ENCODE measurements at places on chromosomes 12 and 14. TPM values are rescaled to one million over a fixed set of nuclear protein-coding genes. Genes with fewer than 3 reads are reported as not detected.

DNA sequence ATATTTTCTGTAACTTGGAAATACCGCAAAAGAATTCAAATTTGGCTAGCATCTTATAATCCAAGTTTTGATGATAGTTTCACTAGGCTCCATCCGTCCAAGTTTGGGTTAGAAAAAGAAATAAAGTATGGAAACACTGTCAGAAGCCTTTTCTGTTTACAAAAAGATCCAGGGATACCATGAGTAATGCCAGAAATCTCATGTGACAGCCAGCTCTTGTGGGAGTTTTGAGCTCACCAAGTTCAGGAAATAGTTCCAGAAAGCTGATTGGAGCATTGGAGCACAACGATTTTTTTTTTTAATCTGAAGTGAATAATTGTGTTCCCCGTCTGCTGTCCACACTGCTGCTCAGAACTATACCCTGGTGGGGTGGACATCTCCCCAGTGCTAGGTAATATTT is 229.7 kb upstream of the NPAS3 start:
- no peak overlapping the region for H3K27ac ChIP-seq
- H3K36me3 ChIP-seq: no peaks in the 10 kb centered on the region
- peak; percentile 77 for DNase-seq
- no peak overlapping the region for H3K4me3 ChIP-seq
- no peaks in the 10 kb centered on the region for H3K27me3 ChIP-seq

DNA sequence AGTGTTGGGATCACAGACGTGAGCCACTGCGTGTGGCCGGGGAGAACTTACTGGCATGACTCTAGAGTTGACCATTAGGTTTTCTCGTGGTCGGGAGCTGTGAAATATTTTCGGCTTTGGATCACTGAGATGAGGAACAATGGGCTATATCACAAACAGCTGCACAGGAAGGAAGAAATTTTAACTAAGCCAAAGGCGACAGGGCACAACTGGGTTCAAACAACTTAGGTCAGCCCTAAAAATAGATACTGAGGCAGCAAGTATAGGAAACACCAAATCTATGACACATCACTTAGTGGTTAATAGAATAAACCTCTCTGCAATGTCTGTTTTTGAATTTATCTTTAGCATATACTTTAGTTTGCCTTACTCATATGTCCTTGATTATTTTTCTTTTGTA is 162.9 kb downstream of the LRIG3 start:
- H3K27ac ChIP-seq: peak overlapping the region; percentile 38
- H3K4me1 ChIP-seq: peaks cover 5% of the 10 kb centered on the region
- no peaks in the 10 kb centered on the region for H3K27me3 ChIP-seq
- H3K4me3 ChIP-seq: no peak overlapping the region

DNA sequence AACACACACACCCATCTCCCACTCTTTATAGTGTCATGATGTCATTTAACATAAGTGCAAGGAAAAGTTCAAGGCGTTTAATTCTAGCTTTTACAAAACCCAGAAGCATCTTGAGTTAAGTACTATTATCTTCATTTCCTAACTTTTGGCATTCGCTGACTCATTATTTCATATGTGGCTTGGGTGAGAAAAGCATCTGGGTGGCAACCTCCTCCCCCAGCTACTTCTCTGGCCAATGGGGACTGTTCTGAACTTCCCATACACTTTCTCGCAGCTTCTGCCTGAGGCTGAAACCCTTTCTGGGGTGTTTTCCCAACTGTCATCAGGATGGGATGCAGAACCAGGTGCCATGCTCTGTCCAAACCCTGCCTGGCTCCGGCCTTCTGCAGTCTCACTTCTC is 2.8 kb upstream of the MARK3 start:
- no peaks in the 10 kb centered on the region for H3K36me3 ChIP-seq
- peak; percentile 71 for DNase-seq
- peaks cover 8% of the 10 kb centered on the region for H3K4me1 ChIP-seq

DNA sequence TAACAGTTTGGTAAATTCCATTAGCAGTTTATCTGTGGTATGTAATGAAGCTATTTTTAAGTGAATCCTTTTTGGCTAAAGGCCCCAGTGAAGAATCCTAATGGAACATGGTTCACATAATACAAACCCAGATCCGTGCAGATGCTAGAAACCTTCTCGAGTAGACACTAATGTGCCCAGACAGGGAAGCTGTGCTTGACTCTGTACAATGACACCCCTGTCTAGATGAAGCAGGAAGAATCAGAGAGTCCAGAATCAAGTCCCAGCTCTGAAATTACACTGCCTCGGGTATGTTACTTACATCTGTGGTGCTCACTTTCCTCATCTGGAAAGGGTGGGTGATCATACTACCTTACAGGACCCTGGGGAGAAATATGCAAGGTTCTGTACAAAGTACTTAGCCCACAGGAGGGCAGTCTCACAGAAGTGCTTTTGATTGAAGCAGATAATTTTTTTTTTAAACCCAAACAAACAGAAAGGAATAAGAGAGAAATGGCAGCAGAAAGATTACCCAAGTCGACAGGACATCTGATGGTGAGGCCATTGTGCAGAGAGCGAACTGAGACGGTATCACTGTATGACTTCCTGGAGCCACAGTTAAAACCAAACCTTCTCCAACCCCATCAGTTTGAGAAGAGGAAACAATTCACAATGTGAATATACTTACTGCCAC is 8.5 kb downstream of the CRACR2A start:
- no peak for DNase-seq
- no peaks in the 10 kb centered on the region for H3K36me3 ChIP-seq
- H3K27ac ChIP-seq: no peak overlapping the region

- H3K27ac ChIP-seq: peak within 1 kb of the TSS; percentile 78
- peak within 1 kb of the TSS; percentile 96 for H3K4me3 ChIP-seq
- peaks cover 6% of the 10 kb centered on the region for H3K4me1 ChIP-seq
- no peaks in the 10 kb centered on the region for H3K27me3 ChIP-seq
- H3K36me3 ChIP-seq: no peaks in the 10 kb centered on the region
Measured at GRCh38 chr12:121209624-121210572, at the start of gene P2RX4. TSS of gene P2RX4 (plus strand) at chr12:121210129. CDS start at chr12:121210165, 36 bp downstream.

- H3K36me3 ChIP-seq: no peaks in the 10 kb centered on the region
- peak; percentile 92 for DNase-seq
- no peak overlapping the region for H3K27ac ChIP-seq
- no peaks in the 10 kb centered on the region for H3K27me3 ChIP-seq
- H3K4me3 ChIP-seq: no peak overlapping the region
Measured at GRCh38 chr12:9673404-9674225, 4.1 kb downstream of the CLEC2D start.

GRCh38 chr14:81222691-81223090 is 1.9 kb upstream of the GTF2A1 start:
- no peaks in the 10 kb centered on the region for H3K27me3 ChIP-seq
- no peak overlapping the region for H3K4me3 ChIP-seq
- H3K4me1 ChIP-seq: no peaks in the 10 kb centered on the region
- H3K27ac ChIP-seq: no peak overlapping the region
- DNase-seq: no peak

DNA sequence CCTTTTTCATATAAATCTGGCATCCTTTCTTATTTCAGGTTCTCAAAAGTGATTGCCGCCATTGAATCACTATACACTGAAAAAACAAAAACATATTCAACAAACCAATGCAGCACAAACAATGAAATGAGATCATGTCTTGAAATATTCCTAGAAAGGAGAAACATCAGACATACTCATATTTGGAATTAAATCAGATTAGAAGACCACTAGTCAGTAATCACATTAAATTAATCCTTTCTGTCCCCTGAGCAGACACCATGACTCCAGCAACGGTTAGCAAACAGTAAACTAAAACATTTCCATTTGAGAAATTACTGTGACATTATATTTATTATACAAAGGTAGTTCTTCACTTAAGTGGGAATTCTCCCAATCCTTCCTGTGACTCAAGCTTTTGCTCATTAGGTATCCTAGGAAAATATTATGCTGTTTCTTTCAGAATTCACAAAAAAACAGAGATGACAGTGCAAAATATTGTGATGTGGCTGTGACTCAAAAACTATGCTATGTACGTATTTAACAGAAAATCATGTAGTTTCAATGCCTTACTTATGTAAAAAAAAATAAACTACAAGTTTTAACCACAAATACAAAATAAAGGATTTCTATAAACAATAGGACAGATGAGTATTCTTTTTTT is 29.7 kb downstream of the CPNE8 start:
- no peak overlapping the region for H3K4me3 ChIP-seq
- DNase-seq: no peak
- H3K27me3 ChIP-seq: no peaks in the 10 kb centered on the region
- H3K27ac ChIP-seq: no peak overlapping the region

DNA sequence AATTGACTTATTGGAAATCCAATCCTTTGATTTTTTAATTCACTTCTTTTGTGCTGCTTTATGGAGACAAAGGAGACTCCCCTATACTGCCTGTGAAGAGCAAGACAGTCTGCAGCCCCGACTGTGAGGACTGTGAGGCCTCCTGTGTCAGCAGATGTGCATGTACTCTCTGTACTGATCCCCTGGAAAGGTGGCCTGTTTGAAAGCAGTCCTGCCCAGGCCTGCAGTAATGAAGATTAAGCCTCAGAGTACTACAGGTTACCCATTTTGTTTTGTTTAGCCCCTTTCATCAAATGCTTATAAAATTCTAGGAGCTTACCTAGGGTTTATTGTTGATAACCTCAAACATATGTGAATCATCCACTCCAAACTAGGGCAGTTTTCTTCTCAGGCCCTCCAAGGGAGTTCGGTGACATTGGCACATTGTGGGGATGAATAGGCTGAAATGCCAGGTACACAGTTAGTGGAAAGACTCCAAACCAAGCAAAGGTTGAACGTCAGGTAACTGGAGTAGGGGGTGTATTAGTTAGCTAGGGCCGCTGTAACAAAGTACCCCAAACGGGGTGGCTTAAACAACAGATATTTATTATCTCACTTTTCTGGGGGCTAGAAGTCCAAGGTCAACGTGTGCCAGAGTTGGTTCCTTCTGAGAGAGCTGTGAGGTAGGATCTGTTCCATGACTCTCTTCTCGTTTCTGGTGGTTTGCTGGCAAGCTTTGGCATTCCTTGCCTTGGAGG is 208.7 kb upstream of the BCL2L14 start:
- DNase-seq: no peak
- H3K27me3 ChIP-seq: no peaks in the 10 kb centered on the region
- H3K4me3 ChIP-seq: no peak overlapping the region
- no peak overlapping the region for H3K27ac ChIP-seq

GRCh38 chr12:65278576-65279368 is at the start of gene MSRB3:
TSS of gene MSRB3 (plus strand) at chr12:65278683. CDS start at chr12:65308580, 29,897 bp downstream.
- peaks cover 7% of the 10 kb centered on the region for H3K4me1 ChIP-seq
- H3K27me3 ChIP-seq: no peaks in the 10 kb centered on the region
- H3K4me3 ChIP-seq: peak within 1 kb of the TSS; percentile 99

DNA sequence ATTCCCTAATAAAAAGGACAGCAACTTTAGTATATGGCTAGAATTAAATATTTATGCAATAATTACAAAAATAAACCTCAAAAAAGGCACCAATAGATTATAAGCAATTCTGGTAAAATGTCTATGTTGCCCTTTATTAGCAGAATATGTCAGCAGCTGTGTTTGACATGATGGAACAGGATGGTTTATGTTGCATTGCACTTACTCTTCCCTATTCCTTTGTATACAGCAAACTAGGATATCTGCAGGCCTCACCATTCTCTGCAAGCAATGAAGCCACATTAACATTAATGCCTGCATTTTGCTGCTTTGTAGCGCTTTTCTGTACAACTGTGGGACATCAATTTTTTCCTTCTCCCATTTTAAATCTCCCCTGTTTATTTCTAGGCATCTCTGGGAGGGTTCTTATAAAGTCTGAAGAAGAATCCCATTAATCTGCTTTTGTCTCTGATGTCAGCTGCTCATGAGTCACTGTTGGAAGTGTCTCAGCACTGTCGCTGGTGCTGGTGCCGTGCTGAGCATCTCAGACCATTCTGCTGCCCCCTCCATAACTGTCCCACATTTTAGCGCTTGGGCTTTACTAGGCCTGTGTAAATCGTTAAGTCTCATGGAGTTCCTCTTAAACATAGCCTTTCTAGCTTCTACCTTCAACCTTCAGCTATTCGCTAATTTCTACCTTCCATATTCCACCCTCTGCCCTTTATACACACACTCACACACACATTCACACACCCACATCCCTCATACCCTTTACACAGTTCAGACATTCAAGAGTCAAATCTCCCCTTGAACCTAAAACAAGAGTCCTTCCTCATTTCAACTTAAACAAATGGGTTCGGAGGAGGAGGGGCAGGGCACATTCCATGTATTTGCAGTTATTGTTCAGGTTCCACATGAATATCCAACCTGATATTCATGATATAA is 64.4 kb upstream of the TRHDE start:
- H3K27me3 ChIP-seq: no peaks in the 10 kb centered on the region
- no peak overlapping the region for H3K4me3 ChIP-seq
- no peaks in the 10 kb centered on the region for H3K36me3 ChIP-seq
- no peak overlapping the region for H3K27ac ChIP-seq
- peaks cover 2% of the 10 kb centered on the region for H3K4me1 ChIP-seq

- DNase-seq: no peak
- no peak overlapping the region for H3K4me3 ChIP-seq
- peaks cover 38% of the 10 kb centered on the region for H3K27me3 ChIP-seq
- H3K4me1 ChIP-seq: peaks cover 3% of the 10 kb centered on the region
- H3K36me3 ChIP-seq: no peaks in the 10 kb centered on the region
- no peak overlapping the region for H3K27ac ChIP-seq
Measured at GRCh38 chr14:23163830-23164229, 19.6 kb downstream of the SLC7A8 start.

GRCh38 chr12:69338936-69339335 is 9.2 kb upstream of the LYZ start:
- no peak overlapping the region for H3K27ac ChIP-seq
- no peak overlapping the region for H3K4me3 ChIP-seq
- H3K27me3 ChIP-seq: peaks cover 28% of the 10 kb centered on the region
- H3K4me1 ChIP-seq: no peaks in the 10 kb centered on the region

GRCh38 chr12:82029936-82030335 is 270.8 kb upstream of the PPFIA2 start:
- no peak for DNase-seq
- H3K4me1 ChIP-seq: no peaks in the 10 kb centered on the region
- H3K4me3 ChIP-seq: no peak overlapping the region

GRCh38 chr14:24312736-24313507 is 1.6 kb downstream of the LTB4R start:
- peak; percentile 22 for DNase-seq
- peaks cover 19% of the 10 kb centered on the region for H3K27me3 ChIP-seq
- H3K4me3 ChIP-seq: no peak overlapping the region
- H3K27ac ChIP-seq: no peak overlapping the region
- peaks cover 10% of the 10 kb centered on the region for H3K4me1 ChIP-seq

The FICD gene
- 11.3 TPM for total RNA-seq

The FGF23 gene
- total RNA-seq: not detected

The STAC3 gene
- 0.18 TPM for total RNA-seq

The SLC10A1 gene
- not detected for total RNA-seq

The BEGAIN gene
- total RNA-seq: 0.18 TPM

The ADGRD1 gene
- not detected for total RNA-seq
